ENCODE measurements at places on chromosomes 12 and 14.

DNA sequence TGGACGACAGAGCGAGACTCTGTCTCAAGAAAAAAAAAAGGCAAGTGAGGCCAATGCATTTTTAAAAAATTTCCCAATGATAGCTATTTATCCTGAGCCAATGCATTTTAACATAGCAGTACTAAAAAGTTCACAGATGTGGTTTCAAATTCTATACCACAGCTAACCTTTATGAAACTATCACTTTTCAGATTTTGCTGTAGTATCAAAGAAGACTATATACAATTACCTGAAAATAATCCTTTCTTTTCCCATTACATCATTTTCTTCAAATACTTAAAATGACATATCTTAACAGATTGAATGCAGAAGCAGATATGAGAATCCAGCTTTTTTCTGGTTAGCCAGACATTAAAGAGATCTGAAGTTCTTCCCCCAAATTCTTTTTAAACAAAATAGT is 13.2 kb downstream of the ATF7 start:
- DNase-seq, result no peak

- no peak for DNase-seq
Measured at GRCh38 chr12:38915429-38916182, 10.2 kb upstream of the CPNE8 start.

- DNase-seq, result no peak
Measured at GRCh38 chr12:64757771-64758170, 1.4 kb downstream of the GNS start.

- no peak for DNase-seq
Measured at GRCh38 chr14:96261053-96261452, 5.0 kb downstream of the BDKRB1 start.

DNA sequence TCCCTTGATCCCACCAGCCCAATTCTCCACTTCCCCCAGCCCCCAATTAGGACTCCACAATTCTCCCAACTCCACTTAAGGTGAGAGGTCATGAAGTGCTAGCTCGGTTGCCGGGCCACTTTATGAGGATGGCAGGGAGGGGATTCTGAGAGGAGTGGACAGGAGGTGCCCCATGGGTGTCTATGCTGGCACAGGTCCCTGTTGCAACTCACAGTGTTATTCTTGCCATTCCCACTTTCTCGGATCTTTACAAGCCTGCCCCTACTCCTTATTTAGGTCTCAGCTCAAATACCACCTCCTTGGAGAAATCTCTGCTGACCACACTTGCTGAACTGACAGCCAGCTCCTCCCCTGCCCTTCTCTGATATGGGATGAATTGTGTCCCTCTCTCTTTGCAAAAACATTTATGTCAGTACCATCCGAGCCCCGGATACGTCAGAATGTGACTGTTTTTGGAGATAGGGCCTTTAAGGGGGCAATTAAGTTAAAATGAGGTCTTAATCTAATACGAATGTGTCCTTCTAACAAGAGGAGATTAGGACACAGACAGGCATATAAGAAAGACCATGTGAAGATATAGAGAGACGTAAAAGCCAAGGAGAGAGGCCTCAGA is 4.2 kb upstream of the LGALS3 start:
- DNase-seq, result no peak

- no peak for DNase-seq
Measured at GRCh38 chr12:122944605-122945592, 21.4 kb downstream of the ABCB9 start.

GRCh38 chr12:1809591-1810190 is 10.7 kb upstream of the LRTM2 start:
- no peak for DNase-seq

GRCh38 chr14:51424561-51425251 is 184.7 kb downstream of the TMX1 start:
- peak; percentile 86 for DNase-seq

- DNase-seq, result no peak
Measured at GRCh38 chr12:53872367-53872766, 66.3 kb upstream of the HOXC13 start.

DNA sequence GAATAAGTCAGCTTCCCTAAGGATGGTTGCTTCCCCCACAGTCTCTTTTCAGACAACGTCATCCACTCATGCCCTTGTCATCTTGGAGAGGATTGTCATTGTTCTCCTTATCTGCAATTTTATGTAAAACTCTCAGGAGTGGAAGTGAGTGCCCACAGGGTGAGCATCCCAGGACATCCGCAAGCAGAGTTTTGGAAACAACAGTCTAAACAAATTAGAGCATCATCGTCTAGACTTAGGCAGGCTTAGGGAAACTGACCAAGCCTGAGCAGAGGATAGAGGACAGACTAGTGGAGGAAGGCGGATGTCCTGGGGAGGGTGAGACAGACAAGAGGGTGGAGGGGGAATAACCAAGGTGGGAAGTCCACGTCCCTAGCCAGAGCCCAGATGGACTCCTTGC is 63.7 kb upstream of the BDKRB2 start:
- DNase-seq, result no peak

- DNase-seq, result no peak
Measured at GRCh38 chr12:19896041-19896440, 456.7 kb downstream of the AEBP2 start.

- no peak for DNase-seq
Measured at GRCh38 chr12:3038926-3039510, 38.2 kb upstream of the TSPAN9 start.

- no peak for DNase-seq
Measured at GRCh38 chr12:66599816-66600215, 79.1 kb downstream of the GRIP1 start.

GRCh38 chr14:64726585-64726890 is 22.3 kb downstream of the PLEKHG3 start:
- no peak for DNase-seq

DNA sequence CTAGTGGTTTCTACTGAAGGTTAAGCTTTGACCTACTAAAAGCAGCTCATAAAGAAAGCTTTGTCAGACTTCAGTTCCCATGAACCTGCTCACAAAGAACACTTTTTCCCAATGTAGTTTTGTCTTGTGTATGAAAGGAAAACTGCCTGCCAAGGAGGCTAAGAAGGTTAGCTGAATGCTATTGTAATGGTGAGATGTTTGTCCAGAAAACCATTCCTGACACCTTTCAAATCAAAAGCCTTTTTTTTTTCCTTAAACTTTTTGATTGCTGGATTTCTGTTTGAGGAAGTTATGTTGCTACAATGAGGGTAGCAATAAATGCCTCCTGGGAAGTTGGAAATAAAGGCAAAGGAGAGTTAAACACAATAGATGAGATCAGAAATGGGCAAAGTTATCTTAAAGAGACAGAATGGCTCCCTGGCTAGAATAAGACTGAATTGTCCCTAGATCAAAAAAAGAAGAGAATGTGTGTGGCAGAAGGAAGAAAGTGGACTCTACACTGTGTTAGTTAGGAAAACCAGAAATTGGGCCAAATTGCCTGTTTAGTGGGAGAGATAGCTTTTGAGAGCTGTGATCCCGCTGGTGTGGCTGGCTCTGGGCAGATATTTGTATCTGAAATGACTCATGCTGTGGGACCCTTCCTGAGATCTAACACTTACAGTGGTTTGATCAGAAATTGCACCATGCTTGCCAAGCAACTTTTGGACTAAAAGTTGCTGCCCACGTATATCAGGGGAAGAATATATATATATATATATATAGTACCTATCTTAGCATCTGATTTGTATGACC is 27.5 kb downstream of the TECPR2 start:
- peak; percentile 63 for DNase-seq

DNA sequence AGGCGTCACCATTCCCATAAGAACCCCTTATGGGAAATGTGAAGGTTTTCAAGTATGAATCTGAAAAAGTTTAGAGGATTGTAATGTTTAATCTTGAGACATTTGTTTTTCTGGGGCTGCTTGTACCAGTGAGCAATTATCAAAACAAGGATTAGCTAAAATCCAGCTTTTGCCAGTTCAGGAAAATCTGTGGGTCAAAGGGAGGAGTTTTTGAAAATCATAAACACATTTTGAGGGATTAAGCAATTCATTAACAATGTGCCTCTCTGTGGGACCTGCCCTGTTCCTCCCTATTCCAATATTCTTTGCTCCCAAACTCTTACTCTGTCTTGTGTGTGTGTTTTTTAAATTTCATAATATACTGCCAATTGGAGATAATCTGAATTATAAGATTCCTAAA is 11.7 kb upstream of the DAAM1 start:
- no peak for DNase-seq

DNA sequence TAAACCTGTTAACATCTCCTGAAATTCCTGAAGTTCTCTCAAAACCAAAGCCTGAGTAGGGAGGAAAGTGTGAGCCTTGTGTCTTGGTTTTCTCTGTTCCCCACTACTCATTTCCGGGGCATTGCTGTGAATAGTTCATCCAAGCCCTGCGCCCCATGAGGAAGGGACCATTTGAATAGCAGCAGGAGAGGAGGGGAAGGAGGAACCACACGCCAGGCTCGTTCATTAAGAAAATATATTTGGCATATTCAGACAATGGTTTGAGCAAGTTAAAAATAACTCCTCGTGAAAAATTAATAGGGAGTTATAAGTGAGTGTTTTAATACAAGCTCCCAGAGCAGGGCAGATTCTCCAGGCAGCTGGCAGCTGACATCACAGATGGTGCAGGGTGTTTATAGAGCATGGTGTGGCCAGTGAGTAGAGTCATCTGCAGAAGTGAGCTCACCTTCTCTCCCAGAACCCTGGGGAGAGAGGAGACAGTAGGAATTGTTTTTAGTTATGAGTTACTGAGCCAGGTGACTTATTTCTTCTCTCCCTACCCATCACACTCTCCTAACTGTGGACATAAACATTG is 29.5 kb upstream of the CISTR start:
- no peak for DNase-seq

DNA sequence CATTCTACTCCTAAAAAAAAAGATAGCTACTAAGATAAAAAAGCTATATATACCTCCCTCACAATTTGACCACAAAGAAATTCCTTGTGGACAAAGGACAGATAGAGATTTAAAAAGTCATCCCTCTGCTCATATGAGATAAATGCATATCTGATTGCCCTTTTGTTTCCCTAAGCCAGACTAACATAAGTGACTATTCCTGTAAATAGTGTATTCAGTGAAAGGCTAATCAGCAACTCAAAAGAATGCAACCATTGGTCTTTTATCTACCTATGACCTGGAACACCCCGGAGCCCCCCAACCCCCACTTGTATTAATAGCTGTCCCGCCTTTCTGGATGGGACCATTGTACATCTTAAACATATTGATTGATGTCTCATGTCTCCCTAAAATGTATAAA is 6.3 kb upstream of the TMPO start:
- DNase-seq, result no peak

DNA sequence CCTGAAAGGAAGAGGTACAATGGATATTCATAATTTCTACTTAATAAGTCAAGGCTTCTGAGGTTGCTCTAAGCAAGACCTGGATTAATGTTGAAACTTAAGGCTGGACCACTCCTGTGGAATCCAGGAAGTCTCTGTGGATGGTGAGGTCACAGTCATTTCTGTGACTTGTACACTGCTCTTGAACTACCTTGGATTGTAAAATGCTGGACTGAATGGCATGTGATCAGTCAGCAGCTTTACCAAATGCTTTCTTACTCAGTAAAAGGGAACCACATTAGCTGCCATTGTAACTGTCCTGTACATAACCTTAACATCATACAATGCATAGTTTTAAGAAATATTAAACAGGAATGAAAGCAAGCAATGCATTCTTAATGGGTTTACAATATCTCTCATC is 182.9 kb downstream of the NOVA1 start:
- no peak for DNase-seq

DNA sequence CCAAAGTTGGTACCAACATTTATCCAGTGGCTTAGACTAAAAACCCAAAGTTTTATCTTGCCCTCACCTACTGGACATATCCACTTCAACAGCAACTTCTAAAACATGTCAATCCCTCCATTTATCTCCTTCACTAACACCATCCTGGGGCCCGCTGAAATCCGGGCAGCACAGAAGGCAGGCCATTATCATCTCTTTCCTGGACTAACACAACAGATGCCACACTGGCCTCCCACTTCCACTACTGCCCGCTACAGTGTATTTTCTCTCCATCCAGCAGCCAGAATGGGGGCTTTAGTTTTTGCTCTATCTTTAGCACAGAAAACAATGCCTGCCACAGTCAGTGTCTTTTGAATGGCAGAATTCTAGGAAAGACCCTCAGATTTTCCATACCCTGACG is 15.6 kb downstream of the ZFHX2 start:
- DNase-seq, result no peak

DNA sequence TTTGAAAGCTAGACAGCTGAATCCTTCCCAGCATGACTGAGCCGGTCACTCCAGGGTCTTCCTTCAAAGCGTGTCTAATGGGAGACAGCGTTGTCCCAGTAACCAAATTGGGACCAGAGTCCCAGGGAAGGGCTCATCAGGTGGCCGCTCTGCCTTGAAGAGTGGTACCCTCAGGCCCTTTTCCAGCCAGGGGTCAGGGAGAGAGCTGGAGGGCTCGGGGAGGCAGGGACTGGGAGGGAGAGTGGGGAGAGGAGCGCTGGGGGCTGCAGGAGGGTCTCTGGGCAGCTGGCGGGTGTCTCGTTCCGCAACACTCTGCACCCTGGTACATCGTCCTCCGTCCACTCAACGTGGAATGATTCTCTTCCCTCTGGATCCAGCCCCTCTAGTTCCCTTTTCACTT is 1.6 kb upstream of the RTL1 start:
- no peak for DNase-seq

- no peak for DNase-seq
Measured at GRCh38 chr12:72790273-72790672, 518.1 kb downstream of the TRHDE start.

- DNase-seq, result peak; percentile 95
Measured at GRCh38 chr12:12899530-12900380, 8.4 kb downstream of the GPRC5A start.

DNA sequence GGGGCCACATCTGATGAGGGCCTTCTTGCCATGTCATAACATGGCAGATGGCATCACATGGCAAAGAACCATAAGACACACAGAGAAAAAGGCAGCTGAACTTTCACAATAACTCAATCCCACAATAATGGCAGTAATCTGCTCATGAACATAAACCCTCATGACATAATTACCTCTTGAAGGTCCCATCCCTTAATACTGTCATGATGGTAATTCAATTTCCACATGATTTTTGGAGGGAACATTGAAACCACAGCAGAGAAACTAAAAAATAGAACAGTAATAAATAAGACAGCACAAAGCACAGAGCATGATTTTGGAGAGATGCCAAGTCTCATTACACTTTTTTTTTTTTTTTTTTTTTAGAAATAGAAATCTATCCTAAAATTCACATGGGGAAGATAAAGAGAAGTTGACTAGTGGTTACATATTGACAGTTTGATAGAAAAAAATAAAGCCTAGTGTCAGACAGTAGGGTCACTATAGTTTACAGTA is 61.8 kb upstream of the ATF7IP start:
- no peak for DNase-seq

GRCh38 chr12:3553221-3553620 is 62.2 kb downstream of the PRMT8 start:
- no peak for DNase-seq

GRCh38 chr12:14948672-14949071 is 10.3 kb upstream of the ERP27 start:
- DNase-seq, result peak; percentile 53

Measured in cardiac muscle cell (in vitro differentiated cells and primary cell).